Activated CD8-positive, alpha-beta T cell treated with anti-CD3 and anti-CD28 coated beads for 36 hours (primary cell): ENCODE measurements at places on chromosomes 7 and 10. TPM values are rescaled to one million over a fixed set of nuclear protein-coding genes. Genes with fewer than 3 reads are reported as not detected.
A peak's percentile ranks its signal among the peaks of the same experiment; 100 is the strongest.

DNA sequence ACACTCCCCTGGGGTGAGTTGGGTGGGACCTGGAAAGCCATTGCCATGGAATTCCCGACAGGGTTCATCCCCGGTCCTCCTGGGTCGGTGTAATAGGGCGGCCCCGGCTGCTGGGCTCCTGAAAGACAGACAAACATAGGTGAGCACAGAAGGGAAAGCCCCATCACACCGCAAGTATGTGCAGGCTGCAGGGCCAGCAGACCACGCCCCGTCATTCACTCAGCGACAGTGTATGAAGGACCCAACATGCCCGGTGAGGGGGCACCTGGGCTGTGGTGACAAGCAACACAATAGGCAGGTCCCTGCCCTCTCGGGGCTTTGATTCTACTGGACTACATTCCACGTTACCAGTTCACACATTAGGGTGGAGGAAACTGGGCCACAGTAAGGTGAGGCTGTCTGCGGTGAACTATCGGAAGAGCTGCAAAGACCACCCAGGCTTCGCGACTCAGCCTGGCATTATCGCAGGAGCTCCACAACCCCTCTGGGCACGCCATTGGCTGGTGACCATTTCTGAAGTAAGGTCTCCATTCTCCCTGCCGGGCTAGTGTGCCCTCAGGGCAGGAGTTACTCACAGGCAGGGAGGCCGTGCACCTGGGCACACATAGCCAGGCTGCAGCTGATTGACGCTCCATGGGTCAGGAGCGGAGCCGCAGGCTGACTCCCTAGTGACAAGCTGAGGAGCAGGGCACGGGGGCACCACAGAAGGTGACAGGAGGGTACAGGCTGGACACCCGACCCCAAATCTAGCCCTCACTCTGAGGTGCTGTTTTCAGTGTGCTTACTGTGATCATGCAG lies 99.2 kb downstream of the VOPP1 start:
- H3K36me3 ChIP-seq: peaks cover 8% of the 10 kb centered on the region
- H3K27ac ChIP-seq: no peak overlapping the region
- no peaks in the 10 kb centered on the region for H3K27me3 ChIP-seq
- no peak overlapping the region for H3K4me3 ChIP-seq
- peaks cover 68% of the 10 kb centered on the region for H3K4me1 ChIP-seq
- DNase-seq: no peak

DNA sequence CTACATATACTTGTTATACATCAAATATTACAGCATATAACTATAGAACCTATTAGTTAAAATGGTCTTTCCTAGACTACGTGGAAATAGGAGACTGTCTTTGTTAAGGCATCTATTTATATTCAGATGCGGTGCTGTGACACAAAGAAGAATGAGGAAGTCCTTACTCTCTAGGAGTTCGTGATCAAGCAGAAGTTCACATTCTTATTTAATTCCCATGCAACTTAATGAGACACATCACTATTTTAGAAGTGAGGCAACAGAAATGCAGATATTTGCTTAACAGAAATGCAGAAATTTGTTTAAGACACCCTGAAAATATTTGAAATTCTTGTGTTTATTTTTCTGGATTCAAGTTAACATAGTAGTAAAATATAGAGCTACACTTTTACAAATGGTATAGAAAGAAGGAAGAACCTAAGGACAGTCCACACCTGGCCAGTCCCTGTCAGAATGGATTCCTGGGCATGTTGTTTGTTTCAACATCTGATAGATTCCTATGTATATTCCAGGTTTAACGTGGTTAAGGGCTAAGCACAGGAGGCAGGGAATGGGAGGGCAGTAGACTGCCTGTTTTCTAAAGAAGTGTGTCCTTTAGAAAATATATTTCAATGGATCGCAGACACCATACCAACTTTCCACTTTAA lies 70.6 kb upstream of the NXPH1 start:
- no peak overlapping the region for H3K4me3 ChIP-seq
- H3K36me3 ChIP-seq: no peaks in the 10 kb centered on the region
- H3K27me3 ChIP-seq: peaks cover 16% of the 10 kb centered on the region
- H3K4me1 ChIP-seq: no peaks in the 10 kb centered on the region

TMEM176A gene
- not detected for total RNA-seq

OR2AE1 gene
- not detected for total RNA-seq

GRCh38 chr10:44947371-44948152 lies 12.0 kb upstream of the RASSF4 start:
- peaks cover 4% of the 10 kb centered on the region for H3K4me1 ChIP-seq
- H3K4me3 ChIP-seq: no peak overlapping the region
- no peak for DNase-seq
- no peaks in the 10 kb centered on the region for H3K36me3 ChIP-seq
- H3K27me3 ChIP-seq: peaks cover 9% of the 10 kb centered on the region
- no peak overlapping the region for H3K27ac ChIP-seq

SSC4D gene
- total RNA-seq: 0.67 TPM

DNA sequence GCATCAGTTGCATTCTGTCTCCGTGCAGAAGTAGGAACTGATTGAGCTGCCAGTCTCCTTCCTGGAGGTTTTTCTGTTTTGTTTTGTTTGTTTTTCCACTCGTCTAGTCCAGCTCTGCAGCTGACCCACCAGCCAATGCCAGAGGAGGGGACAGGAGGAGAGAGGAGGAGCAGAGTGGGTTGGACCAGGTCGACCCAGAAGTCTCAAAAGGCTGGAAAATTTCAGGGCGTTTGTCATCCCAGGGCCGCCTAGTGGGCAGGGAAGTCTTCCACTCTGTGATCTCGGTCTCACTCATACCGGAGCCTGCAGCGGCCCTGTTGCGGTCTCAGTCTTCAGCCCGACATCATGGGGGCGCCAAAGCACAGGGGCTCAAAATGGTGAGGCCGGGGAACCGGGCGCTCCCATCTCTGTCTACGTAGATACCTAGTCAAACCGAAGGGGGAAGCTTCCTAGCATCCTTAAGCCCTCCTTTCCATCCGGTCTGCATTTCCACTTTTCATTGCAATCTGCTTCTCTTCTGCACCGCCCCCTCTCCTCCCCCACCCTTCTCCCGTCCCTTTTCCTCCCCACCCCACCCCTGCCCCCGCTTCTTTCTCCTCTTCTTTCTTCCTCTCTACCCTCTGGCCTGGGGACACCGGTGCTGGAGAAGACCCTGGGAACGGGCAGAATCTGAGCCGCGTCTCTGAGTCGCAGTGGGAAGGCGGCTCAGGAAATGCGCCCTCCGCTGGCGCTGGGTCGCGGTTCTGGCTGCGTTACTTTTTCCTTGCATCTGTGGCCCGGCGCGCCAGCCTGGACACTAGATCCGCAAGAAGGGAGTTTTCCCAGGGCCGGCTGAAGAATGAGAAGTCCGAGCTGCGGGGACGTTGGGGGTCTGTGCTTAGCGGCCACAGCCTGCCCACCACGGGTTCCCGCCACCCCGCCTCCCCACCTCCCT lies 16.2 kb upstream of the PAX2 start:
- no peak overlapping the region for H3K27ac ChIP-seq
- H3K4me1 ChIP-seq: peaks cover 24% of the 10 kb centered on the region
- H3K4me3 ChIP-seq: peak overlapping the region; percentile 7

DNA sequence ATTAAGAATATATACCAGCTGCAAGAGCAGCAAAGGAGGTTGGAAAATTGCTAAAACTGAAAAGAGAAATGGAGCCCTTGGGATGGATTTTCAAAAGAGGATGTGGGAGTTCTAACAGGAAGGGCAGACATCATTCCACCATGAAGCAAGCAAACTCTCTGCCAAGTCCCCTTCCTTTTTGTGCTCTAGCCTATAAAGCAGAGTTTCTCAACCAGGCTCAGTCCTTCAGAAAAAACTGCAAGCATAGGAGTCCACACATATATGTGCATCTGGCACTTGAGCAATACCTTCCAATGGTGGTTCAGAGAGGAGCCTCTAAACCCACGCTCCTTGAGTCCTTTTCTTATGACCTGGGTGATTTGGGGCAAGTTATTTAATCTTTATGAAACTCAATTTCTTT lies 98.6 kb upstream of the MKX start:
- no peak overlapping the region for H3K27ac ChIP-seq
- no peaks in the 10 kb centered on the region for H3K4me1 ChIP-seq
- peaks cover 12% of the 10 kb centered on the region for H3K27me3 ChIP-seq
- H3K36me3 ChIP-seq: no peaks in the 10 kb centered on the region
- DNase-seq: no peak
